Dorsolateral prefrontal cortex (tissue), 122 donors: ENCODE measurements at places on chromosomes 13 and 19. TPM values are rescaled to one million over a fixed set of nuclear protein-coding genes. Genes with fewer than 3 reads are reported as not detected.

EPS8L1 gene
- total RNA-seq: 1.4 TPM

CRLF1 gene
- 10.2 TPM for total RNA-seq

YIPF2 gene
- total RNA-seq: 37.3 TPM

PTPRH gene
- 1.8 TPM for total RNA-seq

GARIN5A gene
- 5.6 TPM for total RNA-seq
